Neural progenitor cell (in vitro differentiated cells): ENCODE measurements at places on chromosomes 11 and 22. TPM values are rescaled to one million over a fixed set of nuclear protein-coding genes. Genes with fewer than 3 reads are reported as not detected.

DNA sequence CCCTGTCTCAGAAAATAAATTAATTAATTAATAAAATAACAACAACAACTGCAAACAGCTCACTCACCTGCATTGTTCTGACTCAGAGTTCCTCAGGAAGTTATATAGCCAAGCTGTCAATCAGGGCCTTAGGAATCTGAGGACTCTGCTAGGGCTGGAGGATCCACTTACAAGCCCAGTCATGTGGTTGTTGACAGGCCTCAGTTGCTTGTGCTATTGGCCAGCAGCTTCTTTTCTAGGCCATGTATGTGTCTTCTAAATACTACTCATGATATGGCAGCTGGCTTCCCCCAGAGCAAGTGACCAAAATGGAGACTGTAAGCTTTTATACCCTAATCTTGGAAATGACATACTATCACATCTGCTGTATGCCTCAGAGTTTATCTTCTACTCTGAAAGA lies 20.8 kb upstream of the ATP5MG start:
- DNase-seq, result no peak

- DNase-seq, result no peak
Observed at GRCh38 chr11:118783724-118784495, 7.1 kb downstream of the DDX6 start.

DNA sequence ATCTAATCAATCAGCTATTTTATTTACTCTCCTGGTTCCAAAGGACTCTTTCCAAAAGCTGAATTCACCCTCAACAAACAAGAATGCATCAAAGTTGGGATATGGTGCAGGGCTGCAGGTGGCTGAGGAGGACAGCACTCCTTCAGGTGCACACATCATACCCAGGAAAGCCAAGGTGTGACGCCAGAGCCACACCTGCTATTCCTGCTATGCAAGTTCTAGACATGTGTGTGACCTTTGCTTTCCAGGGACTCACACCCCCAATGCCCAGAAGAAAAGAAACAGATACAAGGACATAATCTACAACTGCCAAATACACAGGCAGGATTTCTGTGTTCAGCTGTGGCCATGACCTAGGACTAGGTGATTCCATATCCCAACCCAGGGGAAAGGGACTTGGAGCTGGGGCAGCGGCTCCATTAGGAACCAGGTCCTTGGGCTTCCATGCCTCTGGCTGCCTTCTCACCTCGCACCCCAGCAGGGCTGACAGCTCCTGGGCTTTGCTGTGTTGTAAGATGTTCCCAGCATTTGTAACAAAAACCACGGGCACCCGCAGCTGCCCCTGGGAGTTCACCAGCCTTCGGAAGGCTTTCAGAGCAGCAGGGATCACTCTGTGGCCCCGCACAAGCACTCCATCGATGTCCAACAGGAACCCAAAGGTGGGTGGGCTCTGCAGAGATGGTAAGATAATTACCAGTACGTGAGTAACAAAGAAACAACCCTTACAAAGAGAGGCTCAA lies 9.8 kb downstream of the HDHD5 start:
- no peak for DNase-seq

DNA sequence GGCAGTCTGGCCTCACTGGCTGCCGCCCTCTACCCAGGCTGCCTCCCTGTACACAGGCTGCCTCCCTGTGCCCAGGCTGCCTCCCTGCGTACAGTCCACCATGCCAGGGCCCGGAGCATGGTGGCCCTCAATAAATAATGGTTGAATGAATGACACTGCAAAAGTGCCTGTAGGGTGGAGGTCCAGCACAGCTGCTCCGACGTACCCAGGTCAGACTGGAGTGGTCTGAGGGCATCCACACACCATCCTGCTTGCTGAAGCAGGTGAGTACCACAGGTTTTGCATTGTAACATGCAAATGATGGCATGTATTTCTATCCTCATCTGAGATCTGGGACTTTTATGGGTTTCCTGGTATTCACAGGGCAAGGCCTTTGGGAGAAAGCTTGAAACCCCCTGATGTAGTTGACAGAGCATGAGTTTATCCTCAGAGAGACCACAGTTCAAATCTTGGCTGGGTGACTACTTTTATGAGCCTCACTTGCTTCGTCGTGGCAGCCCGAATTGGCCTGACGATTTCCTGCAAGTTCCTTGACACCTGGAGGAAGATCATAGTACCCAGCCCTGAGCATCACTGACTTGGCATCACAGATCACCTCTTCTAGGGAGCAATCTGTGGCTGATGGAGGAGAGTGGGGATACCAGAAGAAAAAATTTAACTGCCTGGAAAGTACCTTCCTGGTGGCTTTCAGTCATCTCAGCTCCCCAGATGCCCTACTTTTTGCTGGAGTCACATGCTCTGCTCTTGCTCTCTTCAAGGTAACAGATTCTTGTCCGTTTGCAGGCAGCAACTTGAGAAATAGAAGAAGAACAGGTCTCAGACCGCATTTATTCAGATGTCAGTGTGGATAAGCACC lies 16.0 kb upstream of the CYB5R3 start:
- DNase-seq, result no peak

The CRYBB2 gene
- 0.65 TPM in 1 of 2 replicates, not detected in the other for total RNA-seq

GRCh38 chr11:58525037-58525614 lies 17.2 kb upstream of the OR5B21 start:
- no peak for DNase-seq

The DDX25 gene
- total RNA-seq, result 8.9 and 12.4 TPM in 2 replicates

DNA sequence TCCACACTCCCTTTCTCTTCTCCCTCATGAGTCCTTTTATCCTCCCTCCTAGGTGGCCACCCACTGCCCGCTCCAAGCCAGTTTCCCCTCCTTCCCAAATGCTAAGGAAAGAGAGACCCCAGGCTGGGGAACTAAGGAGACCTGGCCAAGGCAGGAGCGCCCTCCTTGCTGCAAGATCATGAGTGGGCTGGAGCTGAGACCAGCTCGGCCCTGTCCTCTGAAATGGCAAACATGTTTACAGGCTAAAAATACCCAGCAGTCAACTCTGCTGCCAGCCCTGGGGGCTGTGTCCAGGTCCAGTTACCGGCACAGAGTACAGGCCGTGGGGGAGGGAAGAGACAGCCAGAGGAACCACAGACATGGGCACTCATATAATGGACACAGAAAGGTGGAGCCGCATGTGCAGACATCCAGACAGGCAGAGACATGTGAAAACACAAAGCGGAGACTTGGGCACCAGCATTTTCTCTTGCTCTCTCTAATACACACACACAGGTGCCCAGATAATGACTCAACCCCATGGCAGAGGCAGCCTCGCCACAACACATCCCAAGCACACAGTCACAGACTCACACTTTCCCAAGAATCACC lies 1.2 kb upstream of the AHNAK start:
- DNase-seq, result peak; percentile 29

GRCh38 chr11:69931060-69931910 lies 112.1 kb upstream of the FGF3 start:
- DNase-seq, result no peak

DNA sequence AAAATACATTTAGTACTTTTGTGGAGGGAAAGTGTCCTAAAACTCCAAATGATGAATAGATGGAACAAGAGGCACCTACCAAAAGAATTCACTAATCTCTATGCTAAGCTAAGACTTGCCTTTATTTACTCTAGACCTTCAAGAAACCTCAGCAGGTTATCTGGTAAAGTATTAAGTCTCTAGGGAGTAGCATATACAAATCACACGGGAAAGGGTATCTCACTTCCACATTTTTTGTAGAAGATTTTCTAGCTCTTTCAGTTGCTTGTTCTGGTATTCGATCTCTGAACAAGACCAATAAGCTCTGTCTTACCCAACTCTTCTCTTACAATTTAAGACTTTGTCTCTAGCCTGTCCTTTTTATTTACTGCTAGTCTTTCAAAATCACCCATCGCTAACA lies 18.1 kb upstream of the CADM1 start:
- no peak for DNase-seq

DNA sequence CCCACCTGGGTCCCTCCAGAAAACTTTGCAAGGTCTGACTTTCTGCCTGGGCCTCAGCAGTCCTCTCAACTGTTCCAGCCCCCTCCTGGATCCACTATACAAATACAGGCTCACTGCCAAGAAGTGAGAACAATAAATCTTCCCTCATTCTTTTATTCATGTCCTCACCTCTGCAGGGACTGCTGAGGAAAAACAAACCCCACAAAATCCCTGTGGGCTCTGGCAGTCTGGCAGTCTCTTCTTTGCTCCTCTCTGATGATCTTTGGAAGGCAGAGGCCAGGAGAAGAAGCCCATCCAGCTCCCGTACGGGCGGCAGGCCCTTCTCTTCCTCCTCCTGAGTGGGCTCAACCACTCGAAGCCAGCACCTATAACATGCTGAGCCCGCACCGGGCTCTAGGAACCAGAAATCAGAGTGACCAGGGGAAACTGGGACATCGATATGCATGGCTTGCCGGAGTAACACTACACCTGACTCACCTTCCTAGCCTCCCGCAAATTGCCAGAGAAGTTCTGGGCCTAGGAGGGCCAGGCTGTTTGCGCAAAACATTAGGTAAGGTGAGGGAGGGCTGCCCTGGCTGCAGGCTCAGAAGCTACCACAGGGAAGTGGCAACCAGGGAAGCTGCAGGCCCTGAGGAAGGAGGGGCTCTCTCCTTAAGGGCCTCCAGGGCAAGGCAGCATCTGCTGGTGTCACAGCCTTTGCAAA lies 24.2 kb downstream of the TMPRSS5 start:
- DNase-seq, result no peak

The SLC22A24 gene
- total RNA-seq, result not detected in 2 replicates

DNA sequence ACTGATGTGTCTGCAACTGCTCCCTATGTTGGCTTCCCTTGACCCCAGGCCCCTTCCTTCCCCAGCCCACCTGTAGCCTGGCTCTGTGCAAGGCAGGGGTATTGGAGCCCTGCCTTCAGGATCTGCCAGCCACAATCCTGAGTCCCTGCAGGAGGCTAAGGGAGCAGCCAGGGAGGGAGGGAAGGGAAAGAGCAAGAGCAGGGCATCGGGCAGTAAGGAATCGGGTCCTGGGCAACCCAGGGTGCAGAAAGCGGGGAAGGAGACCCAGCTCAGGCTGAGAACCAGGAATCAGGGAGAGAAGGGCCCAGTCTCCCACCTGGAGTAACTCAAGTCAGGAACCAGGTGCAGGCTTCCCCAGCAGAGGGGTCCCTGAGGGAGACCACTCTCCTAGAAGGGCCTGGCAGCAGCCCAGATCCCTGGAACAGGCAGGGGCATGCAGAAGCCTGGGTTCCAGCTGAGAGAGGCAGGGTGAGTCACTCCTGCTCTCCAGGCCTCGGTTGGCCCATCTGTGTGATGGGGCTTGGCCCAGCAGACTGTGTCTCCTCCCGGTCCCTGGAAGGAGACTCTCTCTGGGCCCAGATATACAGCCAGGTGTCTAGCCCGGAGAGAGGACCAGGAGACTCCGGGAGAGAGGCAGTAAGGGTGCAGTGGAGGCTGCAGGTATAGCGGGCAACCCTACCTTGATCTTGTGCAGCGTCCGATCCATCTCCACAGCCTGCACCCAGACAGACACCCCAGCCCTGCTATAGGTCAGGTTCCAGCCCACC lies 13.4 kb downstream of the STARD10 start:
- peak; percentile 1 for DNase-seq

The CRYBA4 gene
- total RNA-seq, result 1.1 and 1.6 TPM in 2 replicates

- DNase-seq, result no peak
Observed at GRCh38 chr11:120622189-120622875, 110.8 kb downstream of the GRIK4 start.

The PHF21B gene
- 6.7 and 22.6 TPM in 2 replicates for total RNA-seq

GRCh38 chr22:49132009-49132408 lies 695.7 kb downstream of the BRD1 start:
- DNase-seq, result no peak

DNA sequence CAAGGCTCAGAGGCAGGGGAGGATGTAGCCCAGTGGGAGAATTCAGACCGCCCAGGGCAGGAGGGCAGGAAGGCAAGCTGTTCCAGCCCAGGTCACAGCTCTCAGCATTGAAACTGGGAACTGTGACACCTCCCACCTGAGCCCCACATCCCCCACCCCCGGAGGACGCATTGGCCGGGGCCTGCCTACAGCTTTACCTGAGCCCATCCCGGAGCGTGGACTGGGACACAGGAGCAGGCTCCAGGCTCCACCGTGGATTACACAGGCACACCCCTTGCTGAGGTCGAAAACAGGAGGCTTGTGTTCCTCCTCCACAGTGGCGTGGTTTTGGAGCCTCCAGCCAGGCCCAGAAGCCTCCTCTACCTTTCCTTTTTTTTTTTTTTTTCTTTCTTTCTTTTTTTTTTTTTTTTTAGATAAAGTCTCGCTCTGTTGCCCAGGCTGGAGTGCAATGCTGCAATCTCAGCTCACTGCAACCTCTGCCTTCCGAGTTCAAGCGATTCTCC lies 9.1 kb upstream of the PGA3 start:
- no peak for DNase-seq

The MS4A1 gene
- not detected in 2 replicates for total RNA-seq

DNA sequence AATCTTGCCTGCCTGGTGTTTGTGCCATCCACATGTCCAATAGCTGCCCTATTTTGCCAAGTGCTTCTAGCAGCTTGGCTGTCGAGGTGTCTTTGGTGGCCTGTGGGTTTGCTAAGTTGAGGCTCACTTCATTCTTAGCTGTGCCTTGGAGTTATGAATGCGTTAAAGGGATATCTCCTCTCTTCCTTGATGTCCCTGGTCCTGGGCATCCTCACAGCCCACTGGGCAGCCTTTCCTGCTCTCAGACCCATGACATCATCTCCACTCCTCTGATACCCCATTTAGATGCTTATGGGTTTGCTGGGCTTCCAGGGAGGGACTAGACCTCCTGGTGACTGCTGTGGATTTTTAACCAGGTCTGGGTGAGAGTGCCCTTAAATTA lies 1.3 kb downstream of the LDLRAD3 start:
- no peak for DNase-seq

DNA sequence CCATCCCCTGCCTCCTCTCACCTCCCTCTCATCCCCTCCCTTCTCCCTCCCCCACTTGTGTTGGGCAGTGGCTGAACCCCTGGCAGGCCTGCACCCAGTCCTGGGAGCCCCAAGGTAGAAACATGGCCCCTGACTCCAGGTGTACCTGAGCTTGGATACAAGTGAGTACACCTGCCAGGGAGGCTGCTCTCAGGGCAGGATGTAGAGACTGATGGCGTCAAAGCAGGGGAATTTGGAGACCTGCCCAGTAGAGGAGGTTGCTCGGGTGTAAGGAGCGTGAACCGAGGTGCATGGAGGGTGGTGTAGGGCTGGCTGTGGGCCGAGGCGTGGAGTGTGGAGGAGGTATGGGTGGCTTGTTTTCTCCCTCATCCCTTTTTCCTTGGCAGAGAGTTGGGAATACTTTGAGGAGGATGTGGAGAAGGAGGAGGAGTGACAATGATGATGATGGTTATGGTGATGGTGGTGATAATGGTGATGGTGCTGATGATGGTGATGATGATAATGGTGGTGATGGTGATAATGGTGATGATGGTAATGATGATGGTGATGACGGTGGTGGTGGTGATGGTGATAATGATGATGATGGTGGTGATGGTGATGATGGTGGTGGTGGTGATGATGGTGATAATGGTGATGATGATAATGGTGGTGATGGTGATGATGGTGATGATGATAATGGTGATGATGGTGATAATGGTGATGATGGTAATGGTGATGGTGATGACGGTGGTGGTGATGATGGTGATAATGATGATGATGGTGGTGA lies 12.3 kb downstream of the MRGPRG start:
- no peak for DNase-seq

DNA sequence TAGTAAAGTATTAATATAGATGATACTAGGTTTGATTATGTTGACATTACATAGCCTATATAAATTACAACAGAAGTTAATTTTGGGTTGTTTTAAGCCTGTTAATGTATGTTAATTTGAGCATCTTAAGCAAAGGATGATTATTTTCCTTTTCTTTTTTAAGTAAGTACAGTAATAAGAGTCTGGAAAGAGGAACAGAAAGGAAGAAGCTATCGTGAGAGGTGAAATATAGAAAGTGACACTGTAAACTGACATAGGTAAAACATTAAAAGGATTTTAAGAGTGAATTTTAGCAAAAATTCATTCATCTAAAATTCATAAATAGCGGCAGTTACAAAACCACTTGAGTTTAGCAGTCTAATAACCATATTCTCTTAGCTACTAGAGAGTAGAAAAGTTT lies 45.5 kb downstream of the FAR1 start:
- no peak for DNase-seq

The GLYAT gene
- not detected in 2 replicates for total RNA-seq
